ENCODE measurements at places on chromosomes 4 and X.

GRCh38 chrX:51148848-51149247, 183.8 kb upstream of the NUDT10 start:
- no peak for DNase-seq

GRCh38 chrX:155262970-155263754, 1.1 kb downstream of the RAB39B start:
- no peak for DNase-seq

DNA sequence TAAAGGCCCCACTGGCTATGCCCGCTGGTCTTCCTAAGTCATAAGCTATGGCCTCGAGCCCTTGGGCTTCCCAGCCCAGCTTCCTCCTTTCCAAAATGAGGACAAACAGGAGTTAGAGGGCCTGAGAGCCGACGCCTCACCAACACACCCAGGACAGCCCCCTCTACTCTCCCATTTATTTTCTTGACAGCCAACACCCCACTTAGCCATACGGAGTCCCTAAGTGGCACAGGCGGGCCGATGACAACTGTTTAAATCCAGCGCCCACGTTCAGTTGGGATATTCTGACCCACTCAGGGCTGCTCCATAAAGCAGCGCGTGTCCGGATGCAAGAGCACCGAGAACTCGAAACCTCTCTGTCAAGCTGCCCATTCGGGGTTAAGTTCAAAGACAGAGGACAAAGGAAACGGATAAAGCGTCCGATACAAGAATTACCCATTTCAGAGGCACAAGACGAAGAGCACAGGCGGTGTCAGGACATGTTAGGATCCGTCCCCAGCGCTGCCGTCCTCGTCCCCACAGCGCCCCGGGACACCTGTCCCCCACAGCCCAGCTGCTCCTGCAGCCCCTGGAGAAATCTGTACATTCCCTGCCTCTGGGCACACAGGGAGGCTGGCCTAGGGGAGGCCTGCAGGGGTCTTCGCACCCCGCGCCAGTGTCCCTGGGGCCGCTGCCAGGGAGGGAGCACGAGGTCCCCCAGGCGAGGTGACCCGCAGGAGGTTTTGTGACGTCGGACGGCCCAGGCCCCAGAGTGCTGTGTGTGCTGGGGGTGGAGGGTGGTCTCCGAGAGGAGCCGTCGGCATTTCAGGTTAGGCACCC, 1.2 kb downstream of the PRKX start:
- peak; percentile 53 for DNase-seq

DNA sequence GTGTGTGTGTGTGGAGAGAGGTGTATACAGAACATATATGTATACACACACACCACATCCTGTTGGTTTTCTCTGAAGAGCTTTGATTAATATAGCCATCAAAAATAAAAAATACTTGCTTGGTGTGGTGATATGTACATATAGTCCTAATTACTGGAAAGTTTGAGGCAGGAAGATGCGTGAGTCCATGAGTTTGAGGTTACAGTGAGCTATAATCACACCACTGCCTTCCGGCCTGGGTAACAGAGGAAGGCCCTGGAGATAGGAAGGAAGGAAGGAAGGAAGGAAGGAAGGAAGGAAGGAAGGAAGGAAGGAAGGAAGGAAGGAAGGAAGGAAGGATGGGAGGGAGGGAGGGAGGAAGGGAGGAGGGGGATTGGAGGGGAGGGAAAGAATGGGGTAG, 360.4 kb upstream of the CPEB2 start:
- no peak for DNase-seq

- DNase-seq, result no peak
These were observed 14.4 kb downstream of the CHIC1 start for GRCh38 chrX:73577361-73577760.

DNA sequence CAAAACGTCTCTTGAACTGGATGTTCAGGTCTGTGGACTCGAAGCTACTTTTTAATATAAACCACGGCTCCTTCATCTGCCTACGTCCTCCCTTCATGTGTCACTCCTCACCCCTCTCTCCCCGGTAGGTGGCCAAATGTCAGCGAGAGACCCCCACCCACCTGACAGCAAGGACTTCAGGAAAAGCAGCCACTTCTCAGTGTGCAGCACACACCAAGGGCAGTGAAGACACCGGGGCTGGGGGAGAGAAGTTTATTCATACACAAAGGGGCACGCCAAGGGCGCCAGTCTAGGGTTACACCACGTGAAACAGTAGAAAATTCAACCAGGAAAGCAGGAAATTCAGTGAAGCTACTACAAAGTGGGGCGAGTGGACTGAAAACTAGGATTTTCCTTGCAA, 181.2 kb downstream of the AFAP1 start:
- DNase-seq, result no peak

DNA sequence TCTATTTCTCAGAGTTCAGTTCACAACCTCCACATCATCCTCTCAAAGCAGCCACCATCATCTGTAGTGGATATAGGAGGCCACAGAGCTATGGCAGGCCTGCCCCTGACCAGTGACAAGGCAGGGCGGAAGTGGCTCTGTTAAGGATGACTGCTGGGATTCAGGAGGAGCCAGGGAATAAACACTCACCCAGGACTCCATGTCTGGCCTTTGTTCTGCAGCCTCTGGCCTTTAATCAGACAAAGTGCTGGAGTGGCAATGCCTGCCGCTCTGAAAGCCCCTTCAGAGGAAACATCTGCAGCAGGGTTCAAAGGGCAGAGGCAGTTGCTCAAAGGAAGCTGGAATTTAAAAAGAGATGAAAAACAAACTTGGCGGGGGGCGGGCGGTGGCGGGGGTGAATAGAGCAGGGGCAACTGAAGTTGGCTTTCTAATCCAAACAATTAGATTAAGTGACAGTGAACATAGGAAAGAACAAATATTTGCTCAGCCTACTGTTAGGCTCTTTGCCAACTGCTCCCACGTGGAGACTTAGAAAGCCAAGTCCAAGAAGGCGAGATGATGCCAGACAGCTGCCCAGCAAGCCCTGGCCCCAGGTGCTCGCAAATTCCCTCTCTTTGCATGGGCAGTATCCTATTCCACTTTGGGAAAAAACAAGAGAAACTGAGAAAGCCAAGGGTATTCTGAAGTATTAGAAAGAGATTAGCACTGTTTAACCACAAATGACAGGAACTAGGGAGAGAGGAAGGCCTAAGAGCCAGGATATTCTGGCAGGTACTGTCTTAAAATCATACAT, 5.5 kb downstream of the MPP1 start:
- DNase-seq, result peak; percentile 29

Data from suppressor macrophage (primary cell).